ENCODE measurements at places on chromosomes 4 and X.
A peak's percentile ranks its signal among the peaks of the same experiment; 100 is the strongest.

DNA sequence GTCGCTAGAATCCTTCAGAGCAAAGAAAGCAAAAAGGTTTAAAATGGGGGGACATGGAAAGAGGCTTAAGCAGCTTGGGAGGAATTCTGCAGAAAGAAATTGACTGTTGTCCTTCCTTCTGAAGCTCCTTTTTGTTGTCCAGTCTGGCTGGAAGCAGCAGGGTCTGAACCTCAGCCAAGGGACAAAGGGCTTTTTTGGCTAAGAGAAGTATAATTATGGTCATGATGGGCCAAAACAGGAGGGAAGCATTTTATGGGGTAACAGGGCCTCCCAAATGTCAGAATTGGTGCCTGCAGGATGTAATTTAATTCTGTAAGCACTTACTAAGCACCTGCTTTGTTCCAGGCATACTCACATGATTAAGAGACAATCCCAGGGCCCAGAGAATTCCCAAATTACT is 74.2 kb upstream of the CPEB2 start:
- no peak for DNase-seq

- DNase-seq = peak; percentile 39
These were observed 16.4 kb upstream of the EIF4E start for GRCh38 chr4:98945297-98945850.

- peak; percentile 9 for DNase-seq
These were observed 287.7 kb downstream of the BMPR1B start for GRCh38 chr4:95045429-95045828.

- peak; percentile 95 for DNase-seq
These were observed 178.8 kb downstream of the DCLK2 start for GRCh38 chr4:150256841-150257730.

GRCh38 chrX:54865208-54865607 is 55.4 kb upstream of the TRO start:
- DNase-seq = no peak

DNA sequence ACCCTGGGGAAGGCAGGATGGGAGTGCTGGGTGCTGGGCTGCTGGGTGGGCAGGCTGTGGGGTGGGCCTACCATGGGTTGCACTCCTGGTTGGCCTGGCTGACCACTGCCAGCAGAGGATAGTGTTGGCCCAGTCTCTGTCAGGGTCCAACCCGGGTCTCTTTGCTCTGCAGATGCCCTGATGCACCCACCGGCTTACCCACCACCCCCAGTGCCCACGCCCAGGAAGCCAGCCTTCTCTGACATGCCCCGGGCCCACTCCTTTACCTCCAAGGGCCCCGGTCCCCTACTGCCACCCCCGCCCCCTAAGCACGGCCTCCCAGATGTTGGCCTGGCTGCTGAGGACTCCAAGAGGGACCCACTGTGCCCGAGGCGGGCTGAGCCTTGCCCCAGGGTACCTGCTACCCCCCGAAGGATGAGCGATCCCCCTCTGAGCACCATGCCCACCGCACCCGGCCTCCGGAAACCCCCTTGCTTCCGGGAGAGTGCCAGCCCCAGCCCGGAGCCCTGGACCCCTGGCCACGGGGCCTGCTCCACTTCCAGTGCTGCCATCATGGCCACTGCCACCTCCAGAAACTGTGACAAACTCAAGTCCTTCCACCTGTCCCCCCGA is 14.2 kb upstream of the ADD1 start:
- no peak for DNase-seq

GRCh38 chrX:38704146-38704882 is 96.9 kb upstream of the MID1IP1 start:
- peak; percentile 12 for DNase-seq

DNA sequence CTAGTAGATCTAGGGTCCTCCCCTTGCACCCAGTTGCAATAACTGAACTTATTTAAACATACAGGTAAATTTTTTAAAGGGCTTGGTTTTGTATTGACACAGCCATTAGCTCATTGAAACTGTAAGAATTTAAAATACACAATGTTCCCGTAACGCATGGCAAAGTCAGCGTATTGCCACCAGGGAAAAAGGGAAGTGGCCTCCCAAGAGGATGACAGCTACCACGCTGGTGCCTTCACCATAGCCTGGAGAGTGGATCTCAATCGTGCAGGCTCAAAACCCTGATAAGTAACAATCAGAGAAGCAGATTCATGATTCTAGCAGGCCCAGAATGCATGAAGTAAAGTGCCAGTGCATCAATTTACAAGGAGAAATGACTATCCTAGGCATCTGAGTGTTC is 49.4 kb upstream of the RELL1 start:
- no peak for DNase-seq

DNA sequence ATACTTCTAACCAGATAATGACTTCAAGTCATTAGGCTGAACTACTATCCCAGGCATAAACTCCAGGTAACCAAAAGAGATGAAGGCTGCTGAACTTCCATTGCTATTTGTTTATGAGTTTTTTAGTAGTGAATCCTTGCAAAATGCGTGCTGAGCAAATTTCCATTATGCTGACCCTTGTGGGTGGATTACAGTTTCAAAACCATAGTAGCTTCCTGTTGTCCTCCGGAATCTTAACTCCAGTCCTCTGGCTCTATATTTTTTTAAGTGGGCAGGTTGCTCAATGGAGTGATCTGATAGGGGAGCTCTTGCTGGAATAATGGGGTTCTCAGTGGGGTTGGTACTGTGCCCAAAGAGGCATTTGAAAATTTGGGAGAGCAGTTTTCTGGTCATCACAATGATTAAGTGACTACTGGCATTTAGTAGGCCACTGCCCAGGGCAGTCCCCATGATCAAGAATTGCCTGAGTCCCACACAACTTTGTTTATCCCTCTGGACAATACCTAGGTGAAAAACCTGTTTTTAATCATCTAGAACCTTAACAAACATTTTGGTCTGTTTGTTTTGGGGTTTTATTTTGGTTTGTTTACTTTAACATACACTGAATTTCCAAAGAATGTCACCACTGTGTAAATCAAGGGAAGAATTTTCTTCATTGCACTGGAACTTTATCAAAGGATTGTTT is 302.3 kb upstream of the GATB start:
- no peak for DNase-seq

- peak; percentile 98 for DNase-seq
These were observed 5.4 kb upstream of the GTPBP6 start for GRCh38 chrX:323721-324628.
